ENCODE measurements at places on chromosomes 11 and 22.

DNA sequence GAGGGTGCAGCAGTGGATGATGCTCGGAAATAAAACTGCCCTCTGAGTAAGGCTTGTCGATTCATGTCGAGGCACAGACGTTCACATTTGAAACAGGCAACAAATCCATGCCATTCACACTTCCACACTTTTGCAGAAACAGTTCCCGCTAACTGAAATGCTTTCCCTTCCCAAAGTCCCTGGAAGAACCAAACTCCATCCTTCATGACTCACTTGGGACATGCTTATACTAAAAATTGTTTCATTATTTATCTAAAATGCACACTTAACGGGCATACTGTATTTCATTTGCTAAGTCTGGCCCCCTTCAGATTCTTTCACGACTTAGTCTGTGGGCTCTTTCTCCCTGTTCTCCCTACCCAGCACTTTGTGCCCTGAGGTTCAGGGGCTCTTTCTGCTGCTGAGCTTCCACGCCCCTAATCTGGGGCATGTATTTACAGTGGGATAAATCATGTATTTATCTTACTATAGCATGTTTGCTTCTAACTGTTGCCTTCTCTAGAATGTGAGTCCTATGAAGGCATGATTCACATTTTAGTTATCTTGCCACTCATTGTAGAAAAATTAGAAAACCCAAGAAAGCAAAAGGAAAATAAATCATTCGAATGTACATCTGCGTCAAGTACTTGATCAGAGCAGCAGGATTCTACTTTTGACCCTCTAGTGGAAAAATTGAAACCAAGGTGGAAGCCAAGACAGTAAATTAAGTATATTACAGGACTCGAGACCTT is 12.5 kb downstream of the SCGB1A1 start:
- no peak for DNase-seq

GRCh38 chr11:69627551-69627950 is 13.4 kb upstream of the CCND1 start:
- DNase-seq, result no peak

DNA sequence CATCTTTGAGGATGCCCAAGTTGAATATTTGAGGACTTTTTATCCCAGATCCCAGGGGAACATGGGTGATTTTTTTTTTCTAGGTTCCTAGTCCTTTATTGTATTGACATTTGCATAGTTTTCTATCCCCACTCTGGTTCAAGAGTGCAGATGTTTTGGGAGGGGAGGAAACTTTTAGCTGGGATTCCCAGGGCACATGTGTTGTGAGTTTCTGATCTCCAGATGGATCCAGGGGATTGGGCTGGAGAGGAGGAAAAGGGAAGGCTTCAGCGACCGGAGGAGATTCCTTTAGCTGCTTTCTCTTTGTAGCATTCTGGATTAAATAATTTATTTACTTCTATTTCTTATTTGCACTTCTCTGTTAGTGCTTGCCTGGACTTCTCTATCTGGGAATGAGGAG is 14.7 kb upstream of the SORL1-AS1 start:
- DNase-seq, result no peak

- DNase-seq, result no peak
These were observed 3.1 kb downstream of the APBB1 start for GRCh38 chr11:6415797-6416196.

GRCh38 chr11:93514712-93515111 is 28.5 kb downstream of the SMCO4 start:
- no peak for DNase-seq

GRCh38 chr22:42399315-42400271 is 32.6 kb downstream of the NFAM1 start:
- no peak for DNase-seq

GRCh38 chr11:83717537-83717936 is 431.4 kb upstream of the CCDC90B start:
- no peak for DNase-seq

DNA sequence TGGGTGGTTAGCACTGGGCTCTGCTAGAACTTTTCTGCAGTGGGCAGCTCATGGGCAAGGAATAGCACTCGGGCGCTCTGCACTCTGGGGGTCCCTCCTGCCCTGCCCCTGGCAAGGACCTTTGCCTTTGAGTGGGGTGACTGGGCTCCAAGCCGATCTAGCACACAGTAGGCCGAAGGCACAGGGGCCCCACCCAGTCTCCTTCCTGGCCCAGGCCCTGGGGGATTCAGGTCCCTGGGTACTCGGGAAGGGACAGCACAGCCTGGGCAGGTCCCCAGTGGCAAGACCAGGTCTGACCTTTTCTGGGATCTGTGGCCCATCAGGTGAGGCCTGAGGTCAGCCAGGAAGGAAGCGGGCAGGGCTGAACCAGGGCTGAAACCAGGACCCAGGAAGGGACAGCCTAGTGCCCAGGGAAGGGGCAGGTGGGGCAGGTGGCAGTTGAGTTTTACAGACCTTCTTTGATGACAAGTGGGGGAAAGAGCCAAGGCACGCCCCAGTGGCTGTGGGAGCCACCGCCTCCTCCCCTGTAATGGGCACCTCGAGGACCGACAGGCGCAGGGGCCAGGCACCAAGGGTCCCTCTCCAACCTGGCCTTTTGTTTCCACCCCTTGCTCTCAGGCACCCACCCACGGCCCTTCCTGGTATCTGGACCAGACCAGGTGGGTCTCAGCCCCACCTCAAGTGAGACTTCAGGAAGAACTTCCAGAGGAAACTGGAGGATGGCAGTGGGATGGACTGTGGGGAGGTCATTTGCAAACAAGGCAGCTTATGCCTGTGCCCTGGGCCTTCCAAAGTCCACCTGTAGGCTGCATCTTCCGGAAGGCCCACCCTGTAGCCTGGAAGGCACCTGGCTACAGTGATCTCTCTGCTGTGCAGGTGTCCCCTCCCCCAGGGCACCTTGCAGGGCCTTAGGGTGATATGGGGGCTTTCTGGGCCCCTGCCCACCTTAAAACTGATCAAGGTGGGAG is 883 bp upstream of the AIFM3 start:
- DNase-seq, result no peak

GRCh38 chr11:1508491-1508891 is 21.9 kb upstream of the MOB2 start:
- DNase-seq, result no peak

- no peak for DNase-seq
These were observed 159.6 kb downstream of the CTTN start for GRCh38 chr11:70557742-70558485.

DNA sequence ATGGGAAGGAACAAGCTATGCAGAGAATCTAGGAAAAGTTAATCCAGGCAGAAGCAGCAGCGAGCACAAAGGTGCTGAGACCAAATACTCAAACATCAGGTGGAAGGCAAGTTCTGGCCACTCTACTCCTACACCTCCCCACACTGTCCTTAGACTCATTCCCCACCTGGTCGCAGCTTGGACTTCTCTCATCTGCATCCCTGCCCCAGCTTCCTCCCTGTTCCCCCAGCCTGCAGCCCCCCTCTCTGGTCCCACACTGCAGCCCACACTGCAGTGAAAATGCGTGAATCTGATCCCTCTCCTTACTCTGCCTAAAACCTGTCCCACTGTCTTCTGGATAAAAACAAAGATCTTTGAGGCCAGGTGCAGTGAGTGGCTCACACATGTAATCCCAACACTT is 9.1 kb downstream of the TPBGL start:
- DNase-seq, result no peak

DNA sequence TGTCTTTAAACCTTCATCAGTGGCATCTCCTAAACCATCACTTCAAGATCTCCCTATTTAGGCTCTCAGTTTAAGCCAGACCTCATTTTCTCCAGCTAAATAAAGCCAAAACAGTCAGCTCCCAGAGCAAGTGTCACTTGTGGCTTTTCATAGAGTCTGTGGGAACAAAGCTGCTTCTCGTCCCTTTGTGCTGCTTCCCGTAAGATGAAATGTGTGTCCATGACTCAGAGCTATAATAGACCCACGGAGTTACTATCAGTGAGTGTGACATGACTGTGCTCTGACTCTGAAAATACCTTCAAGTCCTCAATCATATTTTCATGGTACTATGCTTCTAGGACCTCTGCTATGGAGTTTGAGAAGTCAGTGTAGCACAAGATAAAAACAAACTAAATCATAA is 57.3 kb upstream of the SLN start:
- no peak for DNase-seq

GRCh38 chr22:49691256-49691655 is 136.4 kb downstream of the BRD1 start:
- DNase-seq, result no peak

DNA sequence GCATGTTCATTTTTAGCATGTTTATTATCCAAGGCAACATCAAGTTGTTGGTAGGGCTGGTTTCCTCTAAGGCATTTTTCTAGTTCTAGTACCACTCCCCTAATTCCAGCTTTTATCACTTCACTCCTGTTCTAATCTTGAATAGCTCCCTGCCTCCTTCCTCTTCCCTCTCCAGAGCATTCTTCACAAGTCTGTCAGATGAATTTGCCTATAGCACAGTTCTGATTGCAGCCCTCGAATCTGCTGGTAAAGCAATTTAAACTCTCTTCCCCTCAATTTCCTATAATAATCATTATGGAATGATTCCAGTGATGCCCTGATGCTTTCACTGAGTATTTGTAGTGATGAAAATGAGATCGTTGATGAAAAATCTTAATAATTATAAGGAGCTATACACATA is 43.3 kb downstream of the CLMP start:
- DNase-seq, result no peak

All from cortex of kidney (tissue), 1 donor.